ENCODE measurements at places on chromosomes 12 and 14.

GRCh38 chr12:22064968-22065367 is 18.9 kb downstream of the CMAS start:
- no peak for DNase-seq

- peak; percentile 69 for DNase-seq
Measured at GRCh38 chr14:81655423-81656314, 122.0 kb upstream of the SEL1L start.

DNA sequence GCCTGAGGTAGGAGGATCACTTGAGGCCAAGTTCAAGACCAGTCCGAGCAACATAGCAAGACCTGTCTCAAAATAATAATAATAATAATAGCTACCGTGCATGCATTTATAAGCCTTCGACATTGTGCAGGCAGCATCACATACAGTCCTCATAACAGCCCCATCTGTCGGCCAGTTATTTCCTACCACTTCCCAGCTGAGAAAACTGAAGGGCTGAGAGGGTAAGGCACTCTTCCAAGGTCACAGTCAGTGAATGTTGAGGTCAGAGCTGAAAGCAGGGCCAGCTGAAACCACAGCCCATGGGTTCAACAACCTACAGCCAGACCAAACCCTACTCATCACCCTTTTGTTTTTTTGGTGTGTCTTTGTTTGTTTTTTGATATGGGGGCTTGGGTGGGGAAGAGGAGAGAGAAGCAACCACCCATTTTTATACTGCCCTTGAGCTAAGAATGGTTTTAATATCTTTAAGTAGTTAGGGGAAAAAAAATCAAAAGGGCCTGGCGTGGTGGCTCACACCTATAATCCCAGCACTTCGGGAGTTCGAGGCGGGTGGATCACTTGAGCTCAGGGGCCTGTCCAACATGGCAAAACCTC is 16.8 kb upstream of the ITPK1 start:
- DNase-seq = peak; percentile 55

DNA sequence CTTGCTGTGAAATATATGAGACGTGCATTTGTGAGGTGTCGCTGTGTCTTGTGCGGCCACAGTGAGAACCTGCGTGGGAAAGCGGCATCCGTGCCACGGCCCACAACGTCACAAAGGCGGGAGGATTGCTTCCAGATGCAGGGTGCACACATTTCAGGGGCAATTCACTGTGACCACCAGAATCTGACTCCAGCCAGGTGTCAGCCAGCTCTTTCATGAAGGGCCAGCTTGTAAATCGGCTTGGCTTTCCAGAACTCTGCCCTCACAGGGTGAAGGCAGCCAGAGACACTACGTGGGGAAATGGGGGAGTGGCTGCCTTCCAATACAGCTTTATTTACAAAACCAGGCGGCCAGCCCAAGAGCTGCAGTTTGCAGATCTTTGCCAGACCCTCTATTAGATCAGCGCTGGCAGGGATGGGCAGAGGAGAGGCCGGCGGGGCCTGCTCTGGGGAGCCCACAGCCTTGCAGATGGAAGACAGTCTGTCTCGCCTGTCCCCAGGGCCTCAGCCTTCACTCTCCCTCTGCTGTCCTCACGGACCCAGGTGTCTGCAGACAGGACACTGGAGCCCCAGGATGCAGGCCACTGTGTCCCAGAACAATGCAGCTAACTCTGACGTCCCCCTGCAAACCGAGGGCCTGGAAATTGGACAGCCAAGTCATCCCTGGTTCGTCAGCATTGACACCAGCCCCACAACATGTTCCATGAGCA is 53.5 kb downstream of the ADGRD1 start:
- no peak for DNase-seq

GRCh38 chr12:15863984-15864383 is 18.2 kb upstream of the STRAP start:
- peak; percentile 95 for DNase-seq

- DNase-seq = no peak
Measured at GRCh38 chr12:105384916-105385535, 54.5 kb downstream of the C12orf75 start.

- no peak for DNase-seq
Measured at GRCh38 chr12:106097011-106097410, 41.7 kb downstream of the NUAK1 start.

- DNase-seq = no peak
Measured at GRCh38 chr12:25280082-25280481, 29.4 kb upstream of the KRAS start.

GRCh38 chr12:104964856-104965205 is 6.7 kb upstream of the SLC41A2 start:
- no peak for DNase-seq

DNA sequence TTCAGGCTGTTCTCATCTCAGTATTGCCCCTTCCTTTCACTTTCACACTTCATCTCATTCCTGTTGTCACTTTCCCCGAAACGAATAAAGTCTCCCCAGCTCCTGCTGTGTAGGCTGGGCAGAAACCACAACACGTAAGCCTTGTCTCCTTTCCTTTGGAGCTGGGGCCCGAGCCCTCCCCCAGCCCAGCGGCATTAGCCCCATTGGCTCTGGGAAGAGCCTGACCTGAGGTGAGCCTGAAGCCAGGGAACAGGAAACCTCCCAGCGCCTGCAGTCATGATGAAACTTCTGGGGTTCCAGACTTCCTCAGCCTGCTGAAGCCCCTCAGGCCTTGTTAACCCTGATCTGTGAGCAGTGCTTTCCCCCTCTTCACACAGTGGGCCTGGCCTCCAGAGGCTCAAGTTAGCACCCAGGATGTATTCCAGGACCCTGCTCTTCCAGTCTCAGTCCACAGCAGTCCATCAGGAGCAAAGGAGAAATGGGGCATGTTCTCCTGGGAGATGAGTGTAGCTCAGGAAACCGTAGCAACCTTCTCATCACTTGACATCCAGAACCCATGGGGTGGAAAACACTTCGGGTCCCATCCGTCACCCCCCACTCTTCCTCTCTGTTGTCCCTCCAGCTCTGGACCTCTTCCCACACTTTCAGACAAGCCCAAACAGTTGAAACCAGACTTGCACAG is 21.8 kb downstream of the VASH1 start:
- DNase-seq = no peak

GRCh38 chr14:93799617-93799988 is 11.3 kb upstream of the PRIMA1 start:
- no peak for DNase-seq

DNA sequence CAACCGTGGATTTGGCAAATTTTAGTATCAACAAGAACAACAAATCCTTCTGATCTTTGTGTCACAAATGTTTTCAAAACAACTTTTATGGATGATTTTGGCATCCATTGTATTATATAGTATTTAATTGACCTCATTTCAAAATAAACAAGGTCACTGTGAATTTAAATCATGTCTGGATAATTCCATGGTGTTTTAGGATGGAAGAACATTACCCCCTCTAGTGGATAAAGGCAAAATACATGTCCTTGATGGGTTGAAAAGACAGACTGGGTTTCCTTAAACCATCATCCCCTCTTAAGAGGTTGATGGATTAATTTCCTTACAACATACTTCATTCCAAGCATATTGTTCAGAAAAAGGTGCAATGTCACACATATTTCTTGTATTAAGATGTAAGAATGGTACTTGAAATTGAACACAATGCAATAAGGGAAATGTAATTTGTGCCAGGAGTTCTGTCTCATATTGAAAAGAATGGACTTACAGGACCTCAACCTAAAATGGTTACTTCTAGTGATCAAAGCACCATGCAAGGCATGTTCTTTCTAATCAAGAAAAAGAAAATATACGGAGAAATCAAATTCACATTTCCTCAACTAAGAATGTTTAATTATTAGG is 352.0 kb downstream of the BCAT1 start:
- peak; percentile 54 for DNase-seq

All from OCI-M1 (cell line).